Activated T-cell treated with anti-CD3 and anti-CD28 coated beads for 4 hours (primary cell): ENCODE measurements at places on chromosomes 4 and X.

- no peak for DNase-seq
These were observed 120.3 kb downstream of the PDE5A start for GRCh38 chr4:119508281-119508680.

- no peak for DNase-seq
These were observed 2.8 kb upstream of the TENM3 start for GRCh38 chr4:182240161-182241130.

GRCh38 chrX:10697616-10698317 lies 77.4 kb upstream of the MID1 start:
- no peak for DNase-seq

- peak; percentile 63 for DNase-seq
These were observed 45.6 kb downstream of the SMARCA5 start for GRCh38 chr4:143558823-143559756.

GRCh38 chr4:173461170-173461569 lies 62.3 kb upstream of the SCRG1 start:
- DNase-seq = no peak

DNA sequence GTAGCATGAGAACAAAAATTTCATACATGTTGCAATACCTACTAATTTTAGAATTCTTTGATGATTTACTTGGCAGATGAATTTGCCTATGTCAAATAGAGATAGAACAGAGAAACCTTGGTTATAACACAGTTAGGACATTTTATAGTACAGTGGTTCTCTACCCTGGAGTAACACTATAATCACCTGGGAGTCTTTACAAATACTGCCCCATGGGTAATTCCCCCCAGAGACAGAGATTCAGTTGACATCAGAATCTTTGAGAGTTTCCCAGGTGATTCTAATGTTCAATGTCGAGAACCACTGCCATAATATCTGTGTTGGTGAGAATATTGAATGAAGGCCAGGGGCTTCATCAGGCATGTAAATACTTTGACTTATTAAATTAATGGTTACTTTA lies 401.3 kb upstream of the NDST4 start:
- no peak for DNase-seq

- no peak for DNase-seq
These were observed 2.2 kb downstream of the USO1 start for GRCh38 chr4:75726577-75726976.

DNA sequence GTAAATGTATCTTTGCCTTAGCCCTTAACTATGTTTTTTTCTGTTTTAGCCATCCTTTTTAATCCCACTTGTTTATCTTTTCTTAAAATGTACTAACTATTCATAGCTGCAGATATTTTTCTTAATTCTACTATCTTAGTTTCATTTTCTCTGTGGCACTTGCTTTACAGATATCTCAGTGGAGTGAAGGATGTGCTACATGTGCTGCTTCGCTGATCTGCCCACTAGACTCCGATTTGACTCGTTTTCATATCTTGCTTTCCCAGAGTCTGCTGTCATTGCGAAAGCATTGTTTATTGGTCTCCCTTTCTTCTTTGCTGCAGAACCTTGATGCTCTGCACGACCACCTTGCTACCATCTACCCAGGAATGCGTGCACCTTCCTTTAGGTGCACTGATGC lies 30.6 kb downstream of the GUCY1B1 start:
- no peak for DNase-seq

DNA sequence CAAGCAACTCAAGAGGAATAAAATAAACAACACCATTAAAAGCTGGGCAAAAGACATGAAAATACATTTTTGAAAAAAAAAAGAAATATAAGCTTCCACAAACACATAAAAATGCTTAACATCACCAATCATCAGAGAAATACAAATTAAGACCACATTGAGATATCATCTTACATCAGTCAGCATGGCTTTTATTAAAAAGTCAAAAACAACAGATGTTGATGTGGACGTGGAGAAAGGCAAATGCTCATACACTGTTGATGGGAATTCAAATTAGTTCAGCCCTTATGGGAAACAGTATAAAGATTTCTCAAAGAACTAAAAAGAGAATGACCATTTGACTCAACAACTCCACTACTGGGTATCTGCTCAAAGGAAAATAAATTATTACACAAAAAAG lies 59.6 kb downstream of the STK32B start:
- no peak for DNase-seq

- no peak for DNase-seq
These were observed 119.6 kb downstream of the CBLL2 start for GRCh38 chrX:22392133-22392948.

- DNase-seq = no peak
These were observed 19.9 kb downstream of the PHKA2 start for GRCh38 chrX:18964026-18964425.

GRCh38 chr4:7842384-7843279 lies 97.0 kb downstream of the AFAP1 start:
- DNase-seq = no peak

DNA sequence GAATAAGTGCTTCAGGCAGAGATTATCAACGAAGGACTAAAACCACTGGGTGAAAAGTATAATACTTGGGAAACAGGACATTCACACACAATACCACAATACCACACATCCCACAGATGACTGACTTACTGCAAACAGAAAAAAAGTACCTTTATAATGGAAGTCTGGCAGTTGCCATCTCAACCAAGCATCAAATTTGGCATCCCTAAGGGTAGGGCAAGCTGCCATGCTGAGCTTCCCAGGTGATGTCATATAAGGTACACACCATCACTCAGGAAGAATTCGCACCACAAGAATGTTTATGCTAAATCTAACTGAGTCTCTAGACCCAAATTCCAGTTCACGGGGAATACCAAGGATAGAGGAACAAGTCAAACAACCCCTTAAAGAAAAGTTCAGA lies 9.1 kb downstream of the QDPR start:
- DNase-seq = no peak

DNA sequence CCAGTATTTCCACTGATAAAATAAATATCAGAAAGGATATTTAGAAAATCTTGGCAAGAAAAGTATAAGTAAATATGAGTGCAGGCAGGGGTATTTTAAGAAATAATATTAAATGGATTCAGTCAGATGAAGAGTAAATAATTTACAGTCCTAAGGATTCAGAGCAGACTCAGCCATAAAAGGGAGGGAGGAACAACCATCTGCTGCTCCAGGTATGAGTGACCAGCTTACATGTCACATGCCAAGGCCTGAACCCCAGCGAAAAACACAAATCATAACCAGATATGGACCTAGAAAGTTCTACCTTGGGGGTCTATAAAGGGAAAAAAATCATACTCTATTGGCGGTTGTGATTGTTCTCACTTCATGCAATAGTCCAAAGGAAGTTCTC lies 166.8 kb downstream of the COL4A6 start:
- no peak for DNase-seq

- DNase-seq = no peak
These were observed 8.9 kb downstream of the MSANTD1 start for GRCh38 chr4:3257556-3258482.

- DNase-seq = no peak
These were observed 38.4 kb upstream of the CLNK start for GRCh38 chr4:10722957-10723356.

DNA sequence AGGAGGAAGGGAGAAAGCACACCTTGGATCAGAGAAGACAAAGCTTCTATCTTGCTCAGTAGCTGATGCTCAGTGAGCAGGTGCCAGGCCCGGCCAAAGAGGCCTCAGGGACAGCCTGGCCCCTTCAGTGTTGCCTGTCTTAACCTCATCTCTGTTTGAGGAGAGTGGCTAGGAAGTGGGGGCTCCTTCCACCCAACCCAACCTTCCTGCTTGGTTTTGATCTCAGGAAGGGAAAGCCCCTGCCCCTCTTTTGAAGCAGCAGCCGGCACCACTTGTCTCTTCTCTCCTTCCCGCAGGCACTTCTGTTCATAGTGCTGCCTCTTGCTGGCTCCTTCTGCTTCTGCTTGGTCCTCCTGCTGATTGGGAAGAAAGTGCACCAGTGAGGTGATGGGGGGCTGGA lies 2.4 kb upstream of the AFF2 start:
- DNase-seq = no peak

- DNase-seq = no peak
These were observed 159.6 kb upstream of the KLF3 start for GRCh38 chr4:38504396-38504715.

GRCh38 chr4:173413036-173413435 lies 14.1 kb upstream of the SCRG1 start:
- DNase-seq = no peak

GRCh38 chrX:40471965-40472648 lies 108.7 kb upstream of the ATP6AP2 start:
- no peak for DNase-seq

DNA sequence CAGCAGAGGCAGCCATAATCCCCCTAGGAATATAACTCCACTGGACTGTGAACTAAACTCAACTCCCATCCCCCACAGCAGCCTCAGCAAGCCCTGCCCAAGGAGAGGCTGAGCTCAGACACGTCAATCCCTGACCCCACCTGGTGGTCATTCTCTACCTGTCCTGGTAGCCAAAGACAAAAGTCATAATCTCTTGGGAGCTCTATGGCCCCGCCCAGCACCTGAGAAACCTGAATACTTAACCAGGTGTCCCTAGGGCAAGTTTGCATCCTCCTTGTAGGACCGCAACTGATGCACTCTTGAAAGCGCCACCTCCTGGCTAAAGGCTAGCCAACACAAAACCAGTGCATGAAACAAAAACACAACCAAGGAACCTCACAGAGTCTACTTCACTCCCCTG lies 18.4 kb downstream of the CT47B1 start:
- no peak for DNase-seq

DNA sequence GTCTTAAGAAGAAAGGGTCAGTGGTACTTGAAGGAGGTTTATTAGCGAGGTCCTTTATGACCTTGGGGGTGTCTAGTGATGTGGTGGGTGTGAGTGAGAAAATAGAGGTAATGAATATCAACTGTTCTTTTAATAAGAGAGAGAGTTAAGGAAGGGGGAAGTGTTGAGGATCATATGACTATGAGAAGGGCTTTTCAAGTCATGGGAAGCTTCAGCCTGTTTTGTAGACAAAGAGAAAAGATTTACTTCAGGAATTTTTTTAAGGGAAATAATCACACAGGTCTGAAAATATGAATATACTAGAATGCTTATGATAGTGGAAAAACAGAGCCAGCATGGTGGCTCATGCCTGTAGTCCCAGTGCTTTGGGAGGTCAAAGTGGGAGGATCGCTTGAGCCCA lies 41.3 kb upstream of the MTMR1 start:
- no peak for DNase-seq
